NB4 (cell line): ENCODE measurements at places on chromosomes 11 and 22.
A peak's percentile ranks its signal among the peaks of the same experiment; 100 is the strongest.

- DNase-seq = peak; percentile 60
Observed at GRCh38 chr22:46220921-46221320, 29.2 kb downstream of the CDPF1 start.

- no peak for DNase-seq
Observed at GRCh38 chr11:57192316-57192715, 10.6 kb downstream of the LRRC55 start.

- DNase-seq = no peak
Observed at GRCh38 chr11:58227956-58228615, 632 bp downstream of the OR10Q1 start.

DNA sequence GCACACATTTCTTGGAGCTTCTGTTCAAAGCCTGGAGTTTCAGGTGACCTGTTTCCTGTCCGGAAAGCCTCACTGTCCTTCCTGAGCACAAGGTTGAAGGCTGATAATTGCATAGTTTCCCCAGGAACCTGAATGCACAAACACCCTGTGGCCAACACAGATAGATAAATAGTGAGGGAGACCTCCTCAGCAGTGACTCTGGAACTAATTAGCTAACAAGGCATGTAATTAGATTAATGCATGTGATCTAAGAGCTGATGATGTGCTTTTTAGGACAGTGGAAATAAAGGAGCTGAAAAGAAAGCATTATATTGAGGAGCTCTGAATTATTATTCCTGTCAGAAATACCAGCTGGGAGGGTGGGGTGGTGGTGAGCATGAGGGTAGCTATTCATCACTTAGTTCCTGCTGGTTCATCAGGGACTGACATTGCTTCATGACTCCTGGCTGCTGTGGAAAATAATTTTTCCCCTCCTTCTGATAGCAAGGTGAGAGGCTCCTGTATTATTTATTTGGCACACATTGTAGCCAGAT, 101.1 kb downstream of the NELL1 start:
- DNase-seq = no peak

DNA sequence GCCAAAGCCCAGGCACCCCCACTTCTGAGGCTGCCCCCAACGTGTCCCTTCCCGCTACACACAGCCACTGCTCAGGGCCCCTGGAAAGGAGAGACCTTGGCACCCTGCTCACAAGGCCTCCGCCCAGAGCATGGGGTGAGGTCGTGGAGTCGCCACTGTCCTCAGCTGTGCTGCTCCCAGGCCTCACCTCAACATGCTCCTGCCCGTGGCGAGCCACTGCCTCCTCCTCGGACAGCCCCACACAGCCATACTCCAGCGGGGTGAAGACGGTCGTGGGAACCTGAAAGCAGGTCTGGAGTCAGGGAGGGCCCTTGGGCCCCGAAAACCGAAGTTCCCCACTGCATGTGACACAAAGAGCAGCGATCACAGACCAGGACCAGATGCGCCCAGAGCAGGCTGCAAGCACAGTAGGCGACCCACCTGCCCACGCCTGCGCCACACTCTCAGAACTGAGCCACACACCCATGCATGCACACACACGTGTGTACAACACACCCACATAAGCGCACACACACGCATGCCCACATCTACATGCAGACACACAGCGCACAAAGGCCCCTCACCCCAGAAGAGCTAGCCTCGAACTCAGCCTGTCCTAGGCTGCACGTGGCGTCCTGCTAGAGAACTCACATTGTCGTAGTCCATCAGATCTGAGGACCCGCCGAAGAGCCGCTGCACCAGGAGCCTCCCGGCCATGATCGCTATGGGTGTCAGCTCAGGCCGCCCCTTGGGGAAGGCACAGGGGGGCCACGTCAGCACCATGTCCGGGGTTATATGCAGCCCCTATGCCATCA, 25.5 kb upstream of the GNB1L start:
- no peak for DNase-seq

DNA sequence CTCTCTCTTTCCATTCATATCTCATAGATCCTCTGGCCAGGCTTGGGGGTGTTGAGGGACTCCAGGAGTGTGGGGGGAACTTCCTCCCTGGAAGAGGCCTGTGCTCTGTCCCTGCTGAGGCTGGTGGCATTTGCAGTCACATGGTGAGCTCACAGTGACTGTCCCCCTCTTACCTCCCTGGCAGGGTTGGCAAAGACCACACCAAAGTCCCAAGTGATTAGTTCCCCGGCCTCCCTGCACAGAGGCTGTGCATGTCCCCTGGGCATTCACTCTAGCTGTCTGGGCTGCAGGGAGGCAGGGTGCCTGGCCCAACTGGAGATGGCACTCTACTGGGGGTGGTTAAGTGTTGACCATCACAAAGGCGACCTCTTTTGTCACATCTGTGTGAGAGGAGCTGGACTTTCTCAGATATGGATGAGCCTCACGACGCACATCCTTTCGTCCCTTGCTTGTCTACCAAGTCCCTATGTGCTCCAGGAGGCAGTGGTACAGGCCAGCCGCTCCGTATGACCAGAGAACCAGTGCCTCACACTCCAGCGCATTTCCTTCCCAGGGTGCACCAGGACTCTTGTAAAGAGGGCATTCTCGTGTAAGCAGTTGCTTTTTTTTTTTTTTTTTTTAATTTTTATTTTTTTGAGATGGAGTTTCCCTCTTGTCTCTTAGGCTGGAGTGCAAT, 8.8 kb downstream of the TANGO2 start:
- DNase-seq = peak; percentile 50

DNA sequence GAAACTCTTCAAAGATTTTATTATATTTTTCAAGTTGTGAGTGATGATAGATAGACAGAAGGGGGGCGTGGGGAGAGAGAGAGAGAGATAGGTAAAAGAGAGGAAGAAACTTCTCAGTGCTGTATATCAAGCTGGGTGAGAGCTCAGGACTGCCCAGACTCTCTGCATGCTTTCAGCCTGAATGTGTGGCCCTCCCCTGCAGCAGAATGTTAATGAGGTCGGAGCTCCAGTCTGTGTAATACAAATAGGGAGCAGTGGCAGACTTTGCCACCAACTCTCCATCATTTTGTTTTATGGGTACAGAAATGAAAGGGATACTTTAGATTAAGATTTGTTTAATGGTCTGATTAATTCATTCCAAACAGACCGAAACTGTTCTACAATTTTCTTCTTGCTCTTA, 752.8 kb downstream of the OPCML start:
- no peak for DNase-seq

DNA sequence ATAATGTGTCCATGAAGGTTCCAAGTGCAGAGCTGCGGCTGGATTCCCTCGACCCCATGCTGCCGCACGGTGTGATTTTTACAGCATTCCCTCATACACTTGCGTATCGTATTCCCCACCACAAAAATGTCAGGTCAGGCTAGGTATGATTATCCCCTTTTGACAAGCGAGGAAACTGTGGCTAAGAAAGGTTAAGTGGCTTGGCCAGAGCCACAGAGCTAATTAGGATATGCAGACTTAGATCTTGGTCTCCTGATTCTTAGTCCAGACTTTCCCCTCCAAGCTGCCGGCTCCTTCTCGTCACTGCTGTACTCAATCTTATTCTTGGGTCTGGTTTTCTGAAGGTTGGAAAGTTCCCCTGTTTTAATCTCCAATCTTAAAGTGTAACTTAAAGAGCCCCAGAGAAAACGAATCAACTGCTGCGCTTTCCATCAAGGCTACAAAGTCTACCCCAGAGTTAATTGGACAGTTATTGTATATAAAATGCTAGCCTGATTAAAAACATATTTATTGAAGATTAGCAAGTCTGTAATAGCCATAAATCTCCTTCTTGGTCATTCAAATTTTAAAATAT, 176.6 kb downstream of the ADAMTS15 start:
- DNase-seq = no peak

- DNase-seq = peak; percentile 77
Observed at GRCh38 chr11:87421422-87421821, 383.7 kb downstream of the TMEM135 start.

DNA sequence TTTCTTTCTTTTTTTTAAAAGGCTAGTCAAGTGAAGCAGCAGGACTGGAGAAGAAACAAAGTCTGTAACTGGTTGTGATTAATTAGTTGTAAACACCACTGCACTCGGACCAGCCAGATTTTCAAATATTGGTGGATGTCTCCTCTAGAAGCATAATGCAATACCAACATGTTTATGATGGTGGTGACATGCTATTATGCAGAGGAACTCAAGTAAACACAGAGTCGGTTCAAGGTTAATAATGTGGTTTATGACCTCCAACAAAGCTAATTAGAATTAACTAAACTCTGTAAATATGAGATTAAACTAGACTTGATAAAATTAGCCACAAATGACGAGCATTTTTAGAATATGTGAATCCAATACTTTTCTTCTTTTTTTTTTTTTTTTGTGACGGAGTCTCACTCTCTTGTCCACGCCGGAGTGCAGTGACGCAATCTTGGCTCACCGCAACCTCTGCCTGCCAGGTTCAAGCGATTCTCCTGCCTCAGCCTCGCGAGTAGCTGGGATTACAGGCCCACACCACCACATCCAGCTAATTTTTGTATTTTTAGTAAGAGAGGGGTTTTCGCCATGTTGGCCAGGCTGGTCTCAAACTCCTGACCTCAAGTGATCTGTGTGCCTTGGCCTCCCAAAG, 11.8 kb upstream of the AGBL2 start:
- no peak for DNase-seq

DNA sequence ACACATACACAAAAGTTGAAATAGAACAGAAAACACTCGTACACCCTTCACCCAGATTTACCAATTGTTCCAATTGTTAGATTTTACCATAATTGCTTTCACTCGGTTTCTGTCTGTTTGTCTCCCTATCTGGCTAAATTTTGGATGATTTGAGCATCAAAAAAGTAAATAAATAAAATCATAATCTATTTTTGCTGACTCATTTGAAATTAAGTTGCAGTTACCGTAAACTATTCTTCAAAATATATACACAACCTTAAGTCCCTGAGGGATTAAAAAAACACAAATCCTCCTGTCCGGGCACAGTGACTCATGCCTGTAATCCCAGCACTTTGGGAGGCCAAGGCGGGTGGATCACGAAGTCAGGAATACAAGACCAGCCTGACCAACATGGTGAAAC, 81.3 kb upstream of the SYT9 start:
- DNase-seq = no peak

DNA sequence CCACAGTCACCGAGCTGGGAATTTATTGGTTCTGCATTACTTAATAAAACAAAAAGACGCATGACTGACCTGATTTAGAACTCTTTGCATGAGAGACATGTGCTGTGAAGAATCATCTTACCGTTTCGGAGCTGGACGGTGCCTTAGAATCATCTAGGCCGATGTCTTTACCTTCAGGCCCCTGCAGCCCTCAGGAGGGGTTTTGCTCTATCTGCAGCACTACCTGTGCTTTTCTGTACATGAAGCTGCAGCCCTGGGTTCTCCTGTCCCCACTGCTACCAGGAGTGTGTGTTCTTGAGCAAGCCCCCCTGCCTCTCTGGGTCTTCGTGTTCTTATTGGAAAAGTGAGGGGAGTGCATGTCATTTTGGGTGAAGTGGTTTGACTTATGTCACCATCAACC, 94.0 kb upstream of the OR4B1 start:
- no peak for DNase-seq

GRCh38 chr22:49882519-49883293, 29.1 kb downstream of the ZBED4 start:
- DNase-seq = no peak

DNA sequence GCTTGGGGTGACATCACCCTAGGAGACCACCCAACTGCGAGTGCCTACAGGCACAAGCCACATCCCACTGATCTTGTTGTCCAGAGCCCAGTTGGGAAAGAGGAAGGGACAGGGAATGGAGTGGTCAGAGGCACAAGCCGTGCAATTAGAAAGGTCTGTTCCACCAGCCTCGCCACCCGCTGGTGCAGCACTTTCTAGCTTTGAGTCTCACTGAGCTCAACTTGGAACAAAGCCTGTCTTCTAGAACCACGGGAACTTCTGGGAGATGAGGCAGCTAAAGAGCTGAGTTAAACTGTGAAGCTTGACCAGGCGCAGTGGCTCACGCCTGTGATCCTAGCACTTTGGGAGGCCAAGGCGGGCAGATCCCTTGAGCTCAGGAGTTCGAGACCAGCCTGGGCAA, 29.3 kb downstream of the TPBGL start:
- no peak for DNase-seq

- DNase-seq = no peak
Observed at GRCh38 chr11:33663121-33663520, 37.5 kb downstream of the C11orf91 start.

GRCh38 chr11:134223121-134223520, 646 bp downstream of the NCAPD3 start:
- DNase-seq = peak; percentile 46

GRCh38 chr11:36056160-36056751, 112.4 kb downstream of the LDLRAD3 start:
- peak; percentile 41 for DNase-seq

DNA sequence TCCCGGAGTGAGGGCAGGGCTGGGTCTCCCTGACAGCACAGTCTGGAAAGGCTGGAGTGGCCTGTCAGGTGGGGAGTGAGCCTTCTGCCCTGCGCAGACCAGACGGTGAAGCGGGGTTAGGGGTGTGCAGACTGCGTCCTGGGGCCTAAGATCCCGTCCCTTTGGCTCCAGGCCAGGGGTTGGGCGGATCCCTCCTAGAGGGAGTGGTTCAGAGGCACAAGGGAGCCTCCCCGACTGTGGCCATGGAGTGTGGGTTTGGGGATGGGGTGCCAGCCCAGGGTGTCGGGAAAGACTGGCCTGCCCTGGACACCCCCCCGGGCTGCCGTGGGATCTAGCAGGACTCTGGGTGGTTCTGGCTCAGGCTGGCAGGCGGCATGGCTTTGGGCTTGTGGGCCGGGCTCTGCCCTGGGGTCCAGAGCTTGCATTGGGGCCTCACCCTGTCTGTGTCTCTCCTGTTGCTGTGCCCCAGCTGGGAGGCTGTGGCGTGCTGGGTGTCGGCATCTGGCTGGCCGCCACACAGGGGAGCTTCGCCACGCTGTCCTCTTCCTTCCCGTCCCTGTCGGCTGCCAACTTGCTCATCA, 19.5 kb downstream of the TSPAN4 start:
- no peak for DNase-seq

GRCh38 chr22:45208993-45209838, 31.5 kb downstream of the KIAA0930 start:
- peak; percentile 28 for DNase-seq

DNA sequence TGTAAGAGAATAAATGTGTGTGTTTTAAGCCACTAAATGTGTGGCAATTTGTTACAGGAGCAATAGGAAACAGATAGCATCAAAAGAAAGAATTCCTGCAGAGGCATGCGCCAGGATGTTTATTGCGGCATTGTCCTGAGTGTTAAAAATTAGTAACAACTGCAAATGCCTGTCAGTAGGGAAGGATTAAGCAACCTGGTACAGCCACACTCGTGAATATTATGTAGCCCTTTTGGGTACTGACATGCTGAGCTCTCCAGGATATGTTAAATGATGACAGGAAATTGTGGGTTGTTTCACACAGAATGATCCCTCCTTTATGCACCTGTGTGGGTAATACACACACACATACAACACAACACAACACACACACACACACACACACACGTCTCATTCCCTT, 69.7 kb upstream of the MYOD1 start:
- peak; percentile 57 for DNase-seq

DNA sequence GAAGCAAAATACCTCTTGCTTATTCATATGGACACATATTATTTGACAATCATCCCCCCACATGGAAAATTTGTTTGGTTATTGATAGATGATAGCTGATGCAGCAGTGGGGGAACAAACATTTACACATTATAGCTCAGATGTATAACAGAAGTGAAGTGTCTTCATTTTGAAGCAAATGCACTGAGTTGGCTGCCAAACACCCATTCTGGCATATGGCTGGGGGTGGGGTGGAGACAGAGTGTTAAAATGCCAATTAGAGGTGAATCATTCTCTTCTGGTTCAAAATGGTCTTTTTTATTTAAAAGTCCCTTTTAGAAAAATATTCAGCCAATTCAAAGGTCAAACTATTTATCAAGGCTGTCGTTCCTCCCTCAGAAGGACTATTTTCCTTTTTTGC, 157.3 kb upstream of the TRPC6 start:
- no peak for DNase-seq
